ENCODE measurements at places on chromosomes 6 and 20.

DNA sequence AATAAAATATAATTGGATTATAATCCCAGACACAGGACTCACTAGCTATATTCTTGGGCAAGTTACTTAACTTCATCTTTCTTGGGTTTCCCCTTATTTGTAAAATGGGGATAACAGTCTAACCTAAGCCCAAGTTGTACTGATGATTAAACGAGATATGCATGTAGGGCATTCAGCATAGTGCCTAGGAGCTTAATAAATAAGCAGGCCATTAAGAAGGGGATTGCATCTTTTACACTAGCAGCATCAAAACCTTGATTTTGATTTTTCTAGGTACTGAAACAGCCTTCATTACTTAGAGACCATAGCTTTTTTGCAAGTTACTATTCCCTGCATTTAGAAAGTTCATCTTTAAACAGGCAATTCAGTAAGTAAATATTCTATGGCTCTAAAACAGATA, 2.2 kb upstream of the QKI start:
- DNase-seq, result no peak

GRCh38 chr6:27242589-27243265, 4.8 kb upstream of the PRSS16 start:
- no peak for DNase-seq

DNA sequence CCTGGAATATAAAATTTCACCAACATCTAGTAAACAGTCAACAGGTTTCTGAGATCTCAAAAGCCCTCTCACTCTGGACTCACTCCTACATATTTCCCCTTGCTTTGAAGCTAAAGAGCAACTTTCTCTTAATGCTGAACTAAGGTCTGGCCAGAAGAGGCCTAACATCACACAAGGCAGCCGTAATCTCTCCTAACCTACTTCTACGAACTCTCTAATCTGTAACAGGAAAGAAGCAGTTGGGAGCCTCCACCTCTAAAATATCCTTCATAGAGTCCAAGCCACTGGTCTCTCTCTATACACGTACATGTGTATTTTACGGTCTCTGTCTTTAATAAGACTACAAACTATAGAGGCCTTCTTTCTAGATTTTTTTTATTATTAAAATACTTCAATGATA, 72.0 kb downstream of the REV3L start:
- no peak for DNase-seq

- no peak for DNase-seq
These were observed 1139.3 kb downstream of the HACE1 start for GRCh38 chr6:103720393-103720792.

- no peak for DNase-seq
These were observed 220.0 kb upstream of the ZNF217 start for GRCh38 chr20:53813636-53814035.

GRCh38 chr6:79841577-79842375, 105.6 kb downstream of the ELOVL4 start:
- DNase-seq, result no peak

GRCh38 chr6:122040261-122040660, 359.2 kb upstream of the HSF2 start:
- DNase-seq, result no peak

GRCh38 chr6:32679492-32679891, 13.0 kb upstream of the HLA-DQB1 start:
- DNase-seq, result no peak

DNA sequence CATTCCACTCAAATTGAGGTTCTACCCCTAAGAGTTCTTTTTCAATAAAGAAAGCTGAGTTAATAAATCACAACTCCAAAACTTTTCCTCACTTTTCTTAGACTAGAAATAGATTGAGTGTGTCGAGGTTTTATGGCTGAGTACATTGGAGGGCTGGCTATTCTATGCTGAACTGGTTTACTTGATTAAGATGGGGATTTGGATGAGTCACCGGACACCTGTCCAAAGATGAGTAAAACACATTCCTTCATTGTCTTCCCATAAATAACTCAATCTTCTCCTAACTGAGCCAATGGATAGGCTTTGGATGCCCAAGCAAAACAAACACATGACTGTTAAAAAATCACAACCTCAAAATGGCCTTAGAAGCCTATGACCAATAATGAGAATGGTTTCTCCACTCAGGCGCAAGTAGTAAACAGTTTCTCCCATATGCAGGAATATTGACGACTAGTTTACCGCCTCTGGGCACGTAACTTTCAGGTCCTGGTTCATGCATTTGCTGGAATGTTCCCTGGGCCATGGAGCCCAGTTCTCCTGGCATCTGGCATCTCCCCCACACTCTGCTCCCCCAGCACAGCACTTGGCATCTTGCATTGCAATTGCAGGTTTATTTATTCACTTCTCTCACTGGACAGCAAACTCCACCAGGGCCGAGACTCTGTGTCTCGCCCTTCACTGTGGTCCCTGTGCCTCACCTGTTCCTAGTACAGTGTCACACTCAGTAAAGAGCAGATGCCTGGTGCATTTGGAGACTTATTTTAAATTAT, 43.9 kb downstream of the BCAS1 start:
- DNase-seq, result no peak

DNA sequence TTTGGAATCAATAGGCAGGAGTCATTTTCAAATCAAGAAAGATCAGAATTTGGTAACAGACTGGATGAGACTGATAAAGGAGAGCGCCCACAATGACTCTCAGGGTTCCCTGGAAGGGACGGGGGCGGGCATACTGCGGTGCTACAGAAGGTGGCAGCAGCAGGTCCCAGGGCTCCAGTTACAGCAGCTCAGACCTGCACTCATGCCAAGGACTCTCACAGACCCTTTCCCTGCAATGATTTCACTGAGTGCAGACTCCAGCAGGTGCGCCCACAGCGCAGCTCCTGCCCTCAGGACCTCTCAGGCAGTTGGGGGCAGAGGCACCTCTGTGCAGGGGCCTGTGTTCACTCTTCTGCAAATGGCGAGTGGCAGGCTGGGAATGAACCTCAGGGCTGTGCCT, 359.8 kb downstream of the ZFAND3 start:
- DNase-seq, result no peak

DNA sequence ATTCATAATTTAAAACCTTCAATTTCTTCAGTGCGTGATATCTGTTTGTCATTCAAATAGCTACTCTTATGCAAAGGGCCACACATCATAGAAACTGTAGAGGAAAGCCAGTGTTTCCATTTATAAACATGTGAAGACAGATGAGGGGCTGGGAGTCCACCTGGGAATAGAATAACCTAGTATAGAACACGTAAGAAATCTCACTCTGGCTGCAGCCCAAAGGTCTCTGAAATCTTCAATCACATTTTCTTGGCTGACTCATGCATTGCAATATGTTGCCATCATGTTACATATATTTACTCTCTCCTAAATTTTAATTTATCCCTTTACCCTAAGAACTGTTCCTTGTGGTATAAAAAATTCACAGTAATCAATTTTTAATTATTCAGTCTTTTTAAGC, 123.2 kb downstream of the ELOVL4 start:
- no peak for DNase-seq

GRCh38 chr6:168130697-168131371, 51.8 kb upstream of the FRMD1 start:
- no peak for DNase-seq

DNA sequence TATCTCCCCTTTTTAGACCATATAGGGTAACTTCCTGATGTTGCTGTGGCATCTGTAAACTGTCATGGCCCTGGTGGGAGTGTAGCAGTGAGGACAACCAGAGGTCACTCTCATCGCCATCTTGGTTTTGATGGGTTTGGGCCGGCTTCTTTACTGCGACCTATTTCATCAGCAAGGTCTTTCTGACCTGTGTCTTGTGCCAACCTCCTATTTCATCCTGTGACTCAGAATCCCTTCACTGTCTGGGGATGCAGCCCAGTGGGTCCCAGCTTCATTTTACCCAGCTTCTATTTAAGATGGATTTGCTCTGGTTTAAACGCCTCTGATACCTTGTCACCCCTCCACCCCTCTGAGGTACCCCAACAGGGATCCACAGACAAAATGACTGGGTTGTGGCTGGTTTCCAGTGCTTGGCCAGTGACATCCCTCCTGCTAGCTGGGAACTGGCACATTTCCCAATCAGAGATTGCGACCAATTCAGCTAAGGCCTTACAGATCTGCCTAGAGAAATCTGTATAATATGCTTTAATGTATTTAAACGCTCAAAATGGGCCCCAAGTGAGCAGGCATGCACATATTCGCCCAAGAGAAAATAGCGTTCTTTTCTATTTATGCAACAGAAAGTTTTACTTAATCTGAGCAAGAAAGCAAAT, 315.6 kb upstream of the QKI start:
- no peak for DNase-seq

- peak; percentile 20 for DNase-seq
These were observed at the start of gene RIPPLY2 for GRCh38 chr6:83853178-83854000. TSS of gene RIPPLY2 (plus strand) at chr6:83853360. CDS start at chr6:83853417, 57 bp downstream.

GRCh38 chr20:58131551-58132142, 96.8 kb downstream of the ANKRD60 start:
- peak; percentile 1 for DNase-seq

GRCh38 chr20:32898729-32899128, 40.0 kb downstream of the EFCAB8 start:
- DNase-seq, result peak; percentile 56

GRCh38 chr6:135186255-135186654, 5.1 kb downstream of the MYB start:
- no peak for DNase-seq

GRCh38 chr6:37049758-37050044, 44.2 kb downstream of the FGD2 start:
- DNase-seq, result no peak

DNA sequence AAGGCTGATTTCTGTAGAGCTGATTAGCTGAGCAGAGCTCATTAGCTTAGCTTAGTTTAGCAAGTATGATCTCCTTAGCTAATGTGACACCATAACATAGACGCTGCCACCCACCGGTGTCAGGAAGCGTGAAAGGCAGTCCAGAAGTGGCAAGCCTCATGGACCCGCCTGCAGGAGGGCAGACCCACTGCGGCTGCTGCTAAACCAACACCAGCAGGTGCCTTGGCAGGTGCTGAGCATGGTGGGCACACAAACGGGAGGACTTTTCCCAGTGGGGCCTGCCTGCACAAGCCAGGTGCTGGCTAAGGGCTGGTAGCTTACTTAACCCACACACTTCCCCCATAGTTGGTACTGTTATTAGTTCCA, 22.7 kb downstream of the ZDHHC14 start:
- no peak for DNase-seq
